Non-pigmented ciliary epithelial cell (primary cell): ENCODE measurements at places on chromosomes 12 and 14.

GRCh38 chr12:101945369-101946232, 68.2 kb downstream of the DRAM1 start:
- no peak for DNase-seq

- no peak for DNase-seq
Observed at GRCh38 chr14:101498526-101498860, 62.8 kb upstream of the DIO3 start.

- DNase-seq = no peak
Observed at GRCh38 chr14:65470404-65470880, 57.9 kb downstream of the FUT8 start.

DNA sequence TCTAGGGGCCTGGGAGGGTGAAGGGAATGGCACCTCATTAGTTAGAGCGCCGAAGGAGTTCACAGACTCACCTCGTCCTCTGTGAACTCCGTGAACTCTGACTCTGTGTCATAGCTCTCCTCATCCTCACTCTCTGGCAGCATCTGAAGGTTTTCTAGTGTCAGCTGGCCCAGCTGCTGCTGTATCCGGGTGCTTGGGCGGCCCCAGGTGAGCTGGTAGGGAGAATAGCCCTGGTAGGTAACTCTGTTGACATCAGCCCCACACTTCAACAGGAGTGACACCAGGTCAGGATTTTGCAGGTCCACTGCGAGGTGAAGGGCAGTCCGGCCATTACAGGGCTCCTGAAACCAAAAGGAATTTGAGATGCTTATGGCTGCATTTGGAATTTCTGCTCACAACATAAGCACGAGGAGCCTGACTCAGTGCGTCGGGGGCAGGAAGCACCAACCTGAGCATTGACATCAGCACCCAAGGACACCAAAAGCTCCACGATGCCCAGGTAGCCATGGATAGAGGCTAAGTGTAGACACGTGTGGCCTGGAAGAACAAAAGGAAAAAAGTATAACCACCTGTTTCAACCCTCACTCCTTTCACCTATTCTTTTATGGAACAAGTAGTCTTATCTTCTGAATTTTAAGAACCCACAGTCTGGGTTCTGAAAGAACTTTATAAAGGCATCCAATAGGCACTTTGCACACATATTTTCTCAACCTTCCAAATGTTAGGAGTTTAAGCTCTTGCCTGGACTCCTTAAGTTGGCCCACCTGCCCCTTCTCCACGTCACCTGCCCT, 2.0 kb downstream of the NFKBIA start:
- DNase-seq = no peak

DNA sequence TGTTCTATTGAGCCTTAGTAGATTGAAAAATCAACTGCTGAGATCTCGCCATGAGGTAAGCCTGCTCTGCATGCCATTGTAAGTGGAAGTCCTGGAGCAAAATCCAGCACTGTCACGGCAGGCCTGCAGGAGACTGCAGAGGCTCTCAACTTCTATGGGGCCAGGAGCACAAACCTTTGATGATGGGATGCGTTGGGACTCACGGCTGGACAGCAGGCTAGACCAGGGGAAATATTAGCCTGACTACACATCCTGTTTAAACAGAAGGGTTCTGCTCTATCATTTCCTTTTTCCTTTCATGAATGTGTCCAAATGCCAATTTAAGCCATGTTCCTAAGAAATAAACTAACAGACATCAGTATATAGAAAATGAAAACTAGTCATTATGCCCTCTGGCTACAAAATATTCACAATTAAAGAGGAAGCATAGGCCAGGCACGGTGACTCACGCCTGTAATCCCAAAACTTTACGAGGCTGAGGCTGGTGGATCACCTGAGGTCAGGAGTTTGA, 33.9 kb upstream of the RASSF8 start:
- DNase-seq = no peak
